ENCODE measurements at places on chromosomes 13 and 19. TPM values are rescaled to one million over a fixed set of nuclear protein-coding genes. Genes with fewer than 3 reads are reported as not detected.
A peak's percentile ranks its signal among the peaks of the same experiment; 100 is the strongest.

Gene B3GNT8
- 0.89 TPM for total RNA-seq

- H3K36me3 ChIP-seq: no peaks in the 10 kb centered on the region
- no peak for DNase-seq
- H3K4me1 ChIP-seq: peaks cover 2% of the 10 kb centered on the region
- H3K27ac ChIP-seq: no peak overlapping the region
- no peaks in the 10 kb centered on the region for H3K27me3 ChIP-seq
Measured at GRCh38 chr19:17346109-17346671, 8.8 kb downstream of the GTPBP3 start.

- H3K27me3 ChIP-seq: no peaks in the 10 kb centered on the region
- no peak for DNase-seq
- no peak overlapping the region for H3K4me3 ChIP-seq
Measured at GRCh38 chr13:112983042-112983305, 14.0 kb downstream of the MCF2L start.

DNA sequence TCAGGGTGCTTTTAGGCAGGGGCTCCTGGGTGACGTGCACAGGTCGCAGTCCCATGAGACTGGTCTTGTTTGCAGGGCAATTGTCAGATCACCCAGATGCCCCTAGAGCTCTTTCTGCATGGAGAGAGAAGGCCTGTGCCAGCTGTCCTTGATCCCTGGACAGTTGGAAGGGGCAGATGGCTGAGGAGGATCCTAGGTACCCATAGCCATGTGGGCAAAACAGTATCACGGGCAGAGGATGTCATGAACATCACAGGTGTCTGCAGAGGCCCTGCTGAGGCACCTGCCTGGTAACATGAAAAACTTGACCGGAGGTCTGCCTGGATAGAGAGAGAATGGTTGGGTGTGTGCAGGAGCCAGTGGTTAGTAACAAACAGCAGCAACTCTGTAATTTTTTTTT lies 99.3 kb downstream of the ZNF536 start:
- no peak overlapping the region for H3K27ac ChIP-seq
- no peak for DNase-seq
- H3K36me3 ChIP-seq: no peaks in the 10 kb centered on the region
- no peaks in the 10 kb centered on the region for H3K4me1 ChIP-seq

Gene TTC9B
- total RNA-seq: not detected

Gene PCSK4
- 8.0 TPM for total RNA-seq

GRCh38 chr19:17304386-17305215 lies 1.1 kb upstream of the MRPL34 start:
- no peak overlapping the region for H3K4me3 ChIP-seq
- no peak for DNase-seq
- no peaks in the 10 kb centered on the region for H3K27me3 ChIP-seq
- peak overlapping the region; percentile 80 for H3K27ac ChIP-seq
- no peaks in the 10 kb centered on the region for H3K36me3 ChIP-seq

DNA sequence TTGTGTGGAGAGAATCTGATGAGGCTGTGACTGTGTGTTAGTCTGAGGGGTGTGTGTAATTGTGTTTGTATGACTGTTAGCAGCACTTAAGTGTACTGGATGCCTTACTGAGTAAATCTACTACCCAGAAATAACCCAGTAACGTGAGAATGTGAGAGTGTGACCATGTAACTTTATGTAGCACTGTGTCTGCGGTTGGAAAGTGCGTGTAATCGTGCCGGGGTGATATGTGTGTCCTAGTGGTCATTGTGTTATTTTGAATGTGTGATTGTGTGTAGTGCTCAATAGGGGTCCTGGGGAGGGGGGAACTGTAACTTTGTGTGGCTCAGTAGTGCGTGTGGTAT lies 550 bp downstream of the ZNF383 start:
- H3K4me1 ChIP-seq: peaks cover 7% of the 10 kb centered on the region
- peak overlapping the region; percentile 82 for H3K4me3 ChIP-seq
- no peaks in the 10 kb centered on the region for H3K27me3 ChIP-seq
- H3K36me3 ChIP-seq: no peaks in the 10 kb centered on the region
- no peak for DNase-seq
- no peak overlapping the region for H3K27ac ChIP-seq

DNA sequence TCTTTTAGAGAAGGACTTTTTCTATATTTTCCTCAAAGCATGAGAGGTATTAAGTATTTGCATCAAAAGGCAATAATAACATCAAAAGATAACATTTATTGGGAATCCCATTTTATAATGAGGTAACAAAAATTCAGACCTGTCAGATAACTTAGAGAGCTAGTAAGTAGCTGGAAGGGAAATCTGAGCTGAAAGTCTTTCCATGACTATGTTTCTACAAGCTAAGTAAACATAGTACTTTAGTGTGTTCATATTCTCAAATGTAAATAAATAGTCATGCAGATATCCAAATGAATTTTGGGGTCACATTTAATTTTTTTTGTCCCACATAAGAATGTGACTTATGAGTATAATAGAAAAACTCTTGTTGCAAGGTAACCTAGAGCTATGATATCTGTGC lies 87.3 kb upstream of the FBXL3 start:
- H3K4me3 ChIP-seq: no peak overlapping the region
- H3K36me3 ChIP-seq: no peaks in the 10 kb centered on the region
- H3K27ac ChIP-seq: no peak overlapping the region

DNA sequence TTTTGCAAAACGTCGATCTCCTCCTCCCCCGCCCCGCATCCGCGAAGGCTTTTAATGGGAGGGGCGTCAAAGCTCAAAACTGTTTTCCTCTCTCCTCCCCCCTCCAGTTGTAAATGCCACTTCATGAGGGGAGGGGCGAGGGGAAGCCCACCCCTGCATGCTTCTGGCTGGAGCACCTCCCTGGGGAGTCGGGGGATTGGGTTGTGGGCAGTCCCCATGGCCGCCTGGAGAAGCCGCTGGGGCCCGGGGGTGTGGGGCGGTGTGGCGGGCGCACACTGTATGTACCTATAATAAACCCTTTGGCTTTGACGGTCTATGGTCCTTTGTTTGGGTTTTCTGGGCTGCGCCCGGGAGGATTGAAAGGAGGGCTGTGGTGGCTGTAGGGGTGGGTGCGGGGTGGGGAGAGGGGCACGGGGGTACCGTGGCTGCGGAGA lies 505 bp upstream of the SHKBP1 start:
- H3K27ac ChIP-seq: peak overlapping the region; percentile 79
- peaks cover 3% of the 10 kb centered on the region for H3K36me3 ChIP-seq
- peaks cover 5% of the 10 kb centered on the region for H3K4me1 ChIP-seq

Gene CEACAM5
- not detected for total RNA-seq

- H3K4me1 ChIP-seq: no peaks in the 10 kb centered on the region
- DNase-seq: no peak
- H3K4me3 ChIP-seq: no peak overlapping the region
- no peaks in the 10 kb centered on the region for H3K36me3 ChIP-seq
- H3K27me3 ChIP-seq: no peaks in the 10 kb centered on the region
Measured at GRCh38 chr19:38506375-38506722, 72.9 kb downstream of the RYR1 start.

DNA sequence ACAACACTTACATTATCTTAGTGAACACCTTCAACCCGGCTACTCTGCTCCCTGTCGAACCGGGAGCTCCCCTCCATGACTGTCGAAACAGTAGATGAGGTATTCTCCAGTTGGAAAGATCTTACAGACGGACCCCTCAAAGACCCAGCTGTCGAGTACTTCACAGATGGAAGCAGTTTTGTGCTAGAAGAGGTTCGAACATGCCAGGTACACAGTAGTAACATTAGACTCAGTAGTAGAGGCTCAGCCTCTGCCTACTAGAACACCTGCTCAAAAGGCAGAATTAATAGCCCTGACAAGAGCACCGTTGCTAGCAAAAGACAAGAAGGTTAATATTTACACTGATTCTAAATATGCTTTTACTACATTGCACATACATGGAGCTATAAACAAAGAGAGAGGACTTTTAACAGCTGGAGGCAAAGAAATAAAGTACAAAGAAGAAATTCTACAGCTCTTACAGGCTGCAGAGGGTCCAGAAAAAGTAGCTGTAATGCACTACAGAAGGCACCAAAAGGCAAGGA lies 13.6 kb upstream of the SLC15A1 start:
- no peak overlapping the region for H3K27ac ChIP-seq
- DNase-seq: no peak
- H3K27me3 ChIP-seq: no peaks in the 10 kb centered on the region
- H3K4me1 ChIP-seq: peaks cover 12% of the 10 kb centered on the region
- no peak overlapping the region for H3K4me3 ChIP-seq

- H3K4me1 ChIP-seq: no peaks in the 10 kb centered on the region
- peaks cover 12% of the 10 kb centered on the region for H3K36me3 ChIP-seq
- peak; percentile 77 for DNase-seq
- H3K27ac ChIP-seq: peak overlapping the region; percentile 92
- no peaks in the 10 kb centered on the region for H3K27me3 ChIP-seq
Measured at GRCh38 chr19:1155352-1156304, 18.4 kb downstream of the SBNO2 start.

GRCh38 chr19:46546194-46546896 lies 50.7 kb upstream of the PNMA8B start:
- no peaks in the 10 kb centered on the region for H3K27me3 ChIP-seq
- peak; percentile 79 for DNase-seq

- no peaks in the 10 kb centered on the region for H3K36me3 ChIP-seq
- H3K4me3 ChIP-seq: no peak overlapping the region
- no peaks in the 10 kb centered on the region for H3K27me3 ChIP-seq
- no peak overlapping the region for H3K27ac ChIP-seq
- H3K4me1 ChIP-seq: no peaks in the 10 kb centered on the region
Measured at GRCh38 chr13:107842562-107843180, 372.7 kb downstream of the LIG4 start.

GRCh38 chr19:4368128-4368820 lies 24.9 kb downstream of the MPND start:
- peak; percentile 55 for DNase-seq
- no peaks in the 10 kb centered on the region for H3K4me1 ChIP-seq
- H3K27me3 ChIP-seq: no peaks in the 10 kb centered on the region

- H3K36me3 ChIP-seq: no peaks in the 10 kb centered on the region
- no peaks in the 10 kb centered on the region for H3K4me1 ChIP-seq
- H3K27ac ChIP-seq: no peak overlapping the region
- DNase-seq: no peak
Measured at GRCh38 chr19:29285878-29286277, 72.9 kb upstream of the UQCRFS1 start.

Gene RNF113B
- total RNA-seq: not detected

- H3K36me3 ChIP-seq: no peaks in the 10 kb centered on the region
- no peak overlapping the region for H3K4me3 ChIP-seq
- peaks cover 5% of the 10 kb centered on the region for H3K27me3 ChIP-seq
- DNase-seq: no peak
- no peaks in the 10 kb centered on the region for H3K4me1 ChIP-seq
Measured at GRCh38 chr19:5563935-5564612, 3.7 kb downstream of the TINCR start.

- no peak overlapping the region for H3K4me3 ChIP-seq
- H3K36me3 ChIP-seq: no peaks in the 10 kb centered on the region
- no peaks in the 10 kb centered on the region for H3K4me1 ChIP-seq
Measured at GRCh38 chr13:99949679-99950413, 21.7 kb downstream of the ZIC5 start.

- H3K4me3 ChIP-seq: no peak overlapping the region
- no peaks in the 10 kb centered on the region for H3K27me3 ChIP-seq
- H3K27ac ChIP-seq: no peak overlapping the region
- no peaks in the 10 kb centered on the region for H3K4me1 ChIP-seq
- no peak for DNase-seq
Measured at GRCh38 chr13:30042272-30042671, 191.9 kb upstream of the UBL3 start.

GRCh38 chr13:28505543-28506135 lies 10.7 kb upstream of the FLT1 start:
- no peaks in the 10 kb centered on the region for H3K27me3 ChIP-seq
- DNase-seq: no peak
- no peaks in the 10 kb centered on the region for H3K36me3 ChIP-seq
- no peak overlapping the region for H3K27ac ChIP-seq
- no peak overlapping the region for H3K4me3 ChIP-seq
- no peaks in the 10 kb centered on the region for H3K4me1 ChIP-seq

Gene FAAP24
- total RNA-seq: not detected

DNA sequence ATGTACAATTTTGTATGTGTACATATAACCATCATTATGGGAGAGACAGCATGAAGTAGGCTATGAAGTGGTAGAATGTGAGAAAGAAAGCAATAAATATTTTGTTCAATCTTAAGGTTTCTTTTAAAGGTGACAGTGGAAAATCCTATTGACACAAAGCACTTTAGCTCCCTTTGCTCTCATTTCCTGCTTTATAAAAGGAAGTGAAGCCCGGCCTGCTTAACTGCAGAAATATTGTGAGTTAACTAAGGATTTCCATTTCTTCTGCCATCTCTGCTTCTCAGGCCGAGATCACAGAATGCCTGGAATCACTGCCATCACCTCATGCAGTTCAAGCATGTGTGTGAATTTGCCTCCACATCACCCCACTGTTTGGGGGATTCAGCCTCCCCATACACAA lies 83.5 kb downstream of the FRY start:
- peak overlapping the region; percentile 2 for H3K27ac ChIP-seq
- H3K27me3 ChIP-seq: no peaks in the 10 kb centered on the region
- no peak for DNase-seq
- H3K4me3 ChIP-seq: no peak overlapping the region
- no peaks in the 10 kb centered on the region for H3K36me3 ChIP-seq
- H3K4me1 ChIP-seq: no peaks in the 10 kb centered on the region

GRCh38 chr13:44969551-44970484 lies 19.5 kb downstream of the NUFIP1 start:
- DNase-seq: no peak
- H3K4me3 ChIP-seq: no peak overlapping the region
- H3K36me3 ChIP-seq: no peaks in the 10 kb centered on the region
- H3K4me1 ChIP-seq: no peaks in the 10 kb centered on the region
- no peak overlapping the region for H3K27ac ChIP-seq

Gene OVOL3
- not detected for total RNA-seq

- H3K4me1 ChIP-seq: no peaks in the 10 kb centered on the region
- no peak overlapping the region for H3K4me3 ChIP-seq
- no peak for DNase-seq
- no peaks in the 10 kb centered on the region for H3K27me3 ChIP-seq
- H3K36me3 ChIP-seq: no peaks in the 10 kb centered on the region
- no peak overlapping the region for H3K27ac ChIP-seq
Measured at GRCh38 chr13:71803066-71803465, 63.9 kb downstream of the DACH1 start.

Gene CEACAM16
- total RNA-seq: not detected

Gene FGF9
- not detected for total RNA-seq

DNA sequence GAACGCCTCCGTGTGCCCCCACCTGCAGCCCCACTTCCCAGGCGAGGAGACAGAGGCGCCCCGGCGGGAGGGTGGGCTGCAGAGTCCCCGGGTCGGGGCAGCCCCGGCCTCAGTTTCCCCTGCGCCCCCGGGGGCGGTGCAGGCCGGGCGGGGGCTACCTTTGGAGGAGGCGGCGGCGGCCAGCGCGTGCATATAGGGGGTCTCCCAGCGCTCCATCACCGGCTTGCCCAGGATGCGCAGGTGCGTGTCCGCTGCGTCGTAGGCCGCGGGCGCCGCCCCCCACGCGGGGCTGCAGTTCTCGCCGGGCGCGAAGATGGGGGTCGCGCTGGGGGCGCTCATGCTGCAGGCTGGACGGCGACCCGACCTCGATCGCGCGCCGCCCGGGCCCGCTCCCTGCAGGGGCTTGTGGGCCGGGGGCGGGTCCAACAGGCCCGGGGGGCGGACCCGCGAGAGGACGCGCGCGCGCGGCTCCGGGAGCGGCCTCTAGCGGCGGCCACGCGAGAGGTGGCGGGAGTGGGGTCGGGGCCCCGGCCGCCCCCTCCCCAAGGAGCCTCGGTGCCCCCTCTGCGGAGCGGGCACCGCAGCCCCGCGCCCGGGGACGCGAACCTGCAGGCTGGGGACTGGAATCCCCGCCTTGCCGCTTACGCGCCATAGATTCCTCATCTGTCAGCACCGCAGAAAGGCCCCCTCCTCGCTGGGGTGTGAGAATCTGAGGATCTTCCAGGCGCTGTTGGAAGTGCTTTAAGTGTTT lies at the start of gene GAMT:
Gene GAMT, minus strand, starts transcription at position 405 of the 751 bp plus-strand sequence. Its CDS starts 66 bp downstream, at position 339.
- DNase-seq: peak; percentile 69
- H3K4me3 ChIP-seq: peak within 1 kb of the TSS; percentile 95
- H3K27me3 ChIP-seq: no peaks in the 10 kb centered on the region
- no peaks in the 10 kb centered on the region for H3K36me3 ChIP-seq
- H3K4me1 ChIP-seq: no peaks in the 10 kb centered on the region
- peak within 1 kb of the TSS; percentile 76 for H3K27ac ChIP-seq

All from right lobe of liver (tissue), 6 donors.